ENCODE measurements at places on chromosomes 12 and 14. TPM values are rescaled to one million over a fixed set of nuclear protein-coding genes. Genes with fewer than 3 reads are reported as not detected.

- DNase-seq, result no peak
Observed at GRCh38 chr14:76930549-76930948, 98.0 kb downstream of the IRF2BPL start.

GRCh38 chr12:110180591-110181005 is 56.4 kb downstream of the IFT81 start:
- DNase-seq, result no peak

- DNase-seq, result no peak
Observed at GRCh38 chr12:70691018-70691672, 53.9 kb upstream of the PTPRB start.

GRCh38 chr14:58077621-58078020 is 74.4 kb downstream of the ARMH4 start:
- no peak for DNase-seq

DNA sequence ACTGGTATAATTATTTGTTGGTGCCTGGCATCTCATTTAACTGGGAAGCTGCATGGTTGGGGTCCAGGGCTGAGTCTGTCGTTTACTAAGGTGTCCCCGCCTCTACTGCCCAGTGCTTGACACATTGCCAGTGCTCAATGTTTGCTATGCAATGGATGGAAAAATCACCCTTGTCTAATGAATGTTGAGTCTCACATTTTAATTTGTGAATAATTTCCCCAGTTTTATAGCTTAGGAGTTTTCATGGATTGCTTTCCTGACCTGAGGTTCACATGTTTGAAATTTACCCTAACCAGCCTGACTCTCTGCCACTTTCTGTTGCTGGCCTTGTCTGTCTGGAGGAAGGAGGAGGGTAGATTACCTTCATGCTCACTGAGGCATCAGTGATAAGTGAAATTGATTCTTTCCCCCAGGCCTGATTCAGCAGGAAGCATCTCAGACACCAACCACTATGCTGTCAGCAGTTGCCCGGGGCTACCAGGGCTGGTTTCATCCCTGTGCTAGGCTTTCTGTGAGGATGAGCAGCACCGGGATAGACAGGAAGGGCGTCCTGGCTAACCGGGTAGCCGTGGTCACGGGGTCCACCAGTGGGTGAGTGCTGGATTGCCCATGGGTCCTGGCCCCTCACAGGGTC is 2.4 kb downstream of the DHRS2 start:
- DNase-seq, result no peak

DNA sequence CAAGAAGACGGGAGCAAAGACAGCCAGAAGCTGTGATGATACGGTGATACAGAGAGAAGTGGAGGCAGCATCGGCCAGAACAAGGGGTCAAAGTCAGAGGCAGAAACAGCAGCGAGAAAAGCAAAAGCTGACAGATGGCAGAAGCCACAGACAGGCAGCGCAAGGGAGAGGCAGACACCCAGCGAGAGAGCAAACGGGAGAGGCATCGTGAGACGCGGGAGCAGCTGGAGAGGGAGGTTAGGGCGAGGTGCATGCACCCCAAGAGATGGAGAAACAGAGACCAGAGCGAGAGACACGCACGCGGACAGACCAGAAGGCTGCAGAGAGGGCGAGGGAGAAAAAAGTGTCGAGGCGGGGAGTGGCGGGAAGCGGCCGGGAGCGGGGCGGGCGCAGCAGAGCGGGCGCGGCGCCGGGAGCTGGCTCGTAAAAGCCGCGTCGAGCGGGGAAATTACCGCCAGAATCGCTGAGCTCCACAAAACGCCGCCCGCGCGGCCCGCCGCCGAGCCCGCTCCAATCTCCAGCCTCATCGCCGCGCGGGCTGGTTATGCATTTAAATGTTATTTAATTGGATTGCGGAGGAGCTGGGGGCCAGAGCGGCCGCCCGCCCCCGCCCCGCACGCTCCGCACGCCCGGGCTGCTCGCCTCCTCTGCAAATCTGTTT is 15.6 kb downstream of the SMUG1 start:
- DNase-seq, result no peak

DNA sequence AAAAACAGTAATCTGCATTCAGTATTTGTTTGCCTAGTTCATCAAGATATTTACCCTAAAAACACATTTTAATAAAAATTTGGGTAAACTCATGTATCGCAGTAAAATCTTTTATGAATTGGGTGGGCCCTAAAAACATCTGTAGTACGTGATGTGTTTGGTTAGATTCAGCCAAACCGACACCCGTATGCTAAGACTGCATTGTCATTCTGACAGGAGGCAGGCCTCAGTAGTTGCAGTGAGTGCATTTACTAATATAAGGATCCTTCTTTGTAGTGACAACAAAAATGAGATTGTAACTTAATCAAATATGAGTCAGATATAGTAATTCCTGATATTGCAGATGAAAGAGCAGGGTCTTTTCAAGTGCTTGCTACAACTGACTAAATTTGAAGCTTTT is 191.8 kb downstream of the SLC16A7 start:
- DNase-seq, result no peak

DNA sequence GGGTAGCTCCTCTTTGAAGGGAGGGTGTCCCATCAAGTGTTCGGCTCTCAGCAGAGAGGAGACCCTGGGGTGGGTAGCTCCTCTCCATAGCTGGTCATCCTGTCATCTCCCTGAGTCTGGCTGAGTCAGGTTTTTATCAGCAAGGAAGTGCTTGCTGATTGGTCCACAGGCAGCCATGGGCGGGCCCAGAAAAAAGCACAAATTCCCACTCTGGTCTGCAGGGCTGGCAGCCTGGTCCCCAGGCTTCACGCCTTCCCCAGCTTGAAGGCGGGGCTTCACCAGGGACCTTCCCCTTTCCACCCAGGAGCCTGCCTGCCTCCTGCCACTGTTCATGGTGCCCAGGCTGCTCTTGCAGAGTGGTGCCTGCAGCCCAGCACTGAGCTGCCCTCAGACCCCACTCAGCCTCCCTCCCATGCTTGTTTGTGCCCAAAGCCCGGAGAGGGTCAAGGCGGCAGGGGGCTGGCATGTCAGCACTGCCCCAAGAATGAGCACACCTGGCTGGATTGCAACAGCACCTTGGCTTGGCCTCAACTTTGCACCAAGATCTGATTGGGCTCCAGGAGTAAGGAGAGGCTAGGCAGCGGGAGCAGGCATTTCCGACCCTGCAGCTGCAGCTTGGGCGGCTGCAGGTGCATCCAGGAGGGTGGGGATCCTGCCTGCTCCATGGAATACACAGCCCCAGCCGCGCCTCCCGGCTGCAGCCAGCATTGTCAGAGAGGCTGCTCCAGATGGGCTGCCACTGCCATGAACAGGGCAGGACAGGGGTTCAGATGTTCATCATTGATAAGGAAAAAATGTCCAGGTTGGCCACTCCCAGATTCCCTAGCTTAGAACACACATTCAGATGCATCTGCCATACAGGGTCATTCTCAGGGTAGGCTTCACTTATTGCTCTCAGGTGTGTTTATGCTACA is 22.0 kb upstream of the WDR89 start:
- DNase-seq, result peak; percentile 48

DNA sequence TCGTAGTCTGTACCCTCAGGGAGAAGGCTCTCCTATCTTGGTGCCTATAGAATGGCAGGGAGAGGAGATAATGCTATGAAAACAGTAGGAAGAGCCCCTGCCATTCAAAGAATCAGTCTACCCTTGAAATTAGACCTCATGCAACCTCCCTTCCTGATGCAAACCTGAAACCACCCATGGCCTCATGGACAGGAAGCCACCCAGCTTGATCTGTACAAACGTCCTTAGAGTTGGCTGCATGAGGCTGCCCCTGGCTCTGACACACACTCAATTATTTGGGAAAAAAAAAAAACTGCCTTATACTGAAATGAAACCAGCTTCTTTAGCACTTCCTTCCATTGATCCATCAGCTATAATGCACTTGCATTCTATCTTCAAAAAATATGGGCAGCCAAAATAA is 116.6 kb upstream of the BCL2L14 start:
- DNase-seq, result no peak

DNA sequence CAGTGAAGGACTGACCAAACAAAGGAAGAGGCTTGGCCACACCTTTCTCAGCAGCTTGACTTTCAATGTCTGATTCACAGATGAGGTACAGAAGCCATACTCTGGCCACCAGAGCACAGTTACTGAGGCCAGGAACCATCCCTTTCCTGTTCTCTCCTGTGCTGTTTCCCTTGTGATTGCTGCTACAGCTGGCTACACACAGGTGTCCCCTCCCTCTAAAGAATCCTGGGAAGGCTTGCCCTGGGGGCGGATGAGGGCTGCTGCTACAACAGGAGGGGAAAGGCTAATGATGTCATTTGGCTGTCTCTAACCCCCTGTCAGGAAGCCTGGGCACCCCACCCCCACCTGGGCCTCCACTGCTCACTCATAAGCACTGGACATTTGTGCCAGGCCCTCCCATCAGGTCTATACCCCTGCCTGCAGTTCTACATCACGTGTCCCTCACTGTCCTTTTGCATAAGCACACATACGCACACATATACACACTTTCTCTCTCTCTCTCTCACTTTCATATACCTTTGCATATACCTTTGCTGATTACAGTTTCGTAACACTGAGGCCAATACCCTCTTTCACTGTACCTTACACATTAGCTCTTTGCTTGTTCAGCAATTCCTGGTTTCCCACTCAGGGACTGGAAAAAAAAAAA is 41.4 kb downstream of the PRPF40B start:
- DNase-seq, result no peak

DNA sequence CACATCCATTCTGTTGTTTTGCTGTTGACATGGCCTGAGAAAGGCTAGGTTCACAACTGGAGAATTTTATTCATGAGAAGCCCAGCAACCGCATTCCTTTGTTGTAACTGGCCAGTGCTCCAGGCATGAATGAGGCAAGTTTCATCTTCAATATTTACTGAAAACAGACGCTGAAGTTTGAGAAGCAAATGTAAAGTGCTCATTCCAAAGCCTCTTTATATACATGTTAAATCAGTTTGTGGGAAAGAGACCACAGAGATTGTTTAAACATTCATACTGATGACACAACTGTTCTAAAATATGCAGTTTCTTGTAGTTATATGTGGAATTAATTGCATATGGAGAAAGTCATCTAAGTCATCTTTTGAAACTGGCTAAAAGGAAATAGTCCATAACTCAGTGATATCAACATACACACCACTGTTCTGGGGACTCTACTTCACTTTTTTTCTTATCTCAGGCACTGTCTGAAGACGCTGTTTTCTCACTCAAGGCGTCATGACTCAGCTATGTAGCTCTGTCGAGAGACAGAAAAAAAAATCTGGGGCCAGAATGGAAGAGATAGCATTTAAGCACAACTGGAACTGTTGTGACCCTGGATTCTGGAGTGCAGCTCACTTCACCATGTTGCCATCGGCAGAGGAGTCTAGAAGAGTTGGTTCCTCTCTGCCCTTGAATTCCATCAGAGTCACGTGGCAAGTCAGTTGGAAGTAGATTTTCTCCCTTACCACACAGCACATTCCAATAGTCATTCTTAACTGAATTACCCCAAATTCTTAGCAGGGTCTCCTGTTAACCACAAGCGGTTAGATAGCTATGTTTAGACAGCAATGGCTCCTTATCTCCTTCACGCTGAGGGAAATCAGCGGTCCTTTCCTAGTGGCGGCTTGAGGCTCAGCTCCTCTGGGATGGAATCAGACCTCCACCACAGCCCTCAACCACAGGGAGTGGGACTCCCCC is 258.4 kb upstream of the HMGA2 start:
- no peak for DNase-seq

DNA sequence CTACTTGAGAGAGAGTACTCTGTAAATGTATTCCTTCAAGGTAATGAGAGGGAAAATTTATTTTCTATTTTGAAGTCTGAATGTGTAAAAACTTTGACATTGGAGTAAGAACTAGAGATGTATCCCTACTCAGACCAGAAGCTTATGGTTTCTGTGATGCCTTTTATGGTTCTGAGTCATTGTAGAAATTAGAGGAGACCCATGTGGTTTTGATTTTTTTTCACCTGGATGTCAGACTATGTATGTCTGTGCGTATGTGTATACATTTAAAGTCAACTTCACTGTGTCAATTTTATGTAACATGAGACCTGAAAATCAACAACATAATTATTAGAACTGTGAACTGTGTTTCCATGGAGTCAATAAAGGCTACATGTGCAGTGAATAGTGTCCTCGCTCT is 302.0 kb downstream of the TRHDE start:
- no peak for DNase-seq

GRCh38 chr12:47038270-47038748 is 41.1 kb upstream of the PCED1B start:
- DNase-seq, result no peak

DNA sequence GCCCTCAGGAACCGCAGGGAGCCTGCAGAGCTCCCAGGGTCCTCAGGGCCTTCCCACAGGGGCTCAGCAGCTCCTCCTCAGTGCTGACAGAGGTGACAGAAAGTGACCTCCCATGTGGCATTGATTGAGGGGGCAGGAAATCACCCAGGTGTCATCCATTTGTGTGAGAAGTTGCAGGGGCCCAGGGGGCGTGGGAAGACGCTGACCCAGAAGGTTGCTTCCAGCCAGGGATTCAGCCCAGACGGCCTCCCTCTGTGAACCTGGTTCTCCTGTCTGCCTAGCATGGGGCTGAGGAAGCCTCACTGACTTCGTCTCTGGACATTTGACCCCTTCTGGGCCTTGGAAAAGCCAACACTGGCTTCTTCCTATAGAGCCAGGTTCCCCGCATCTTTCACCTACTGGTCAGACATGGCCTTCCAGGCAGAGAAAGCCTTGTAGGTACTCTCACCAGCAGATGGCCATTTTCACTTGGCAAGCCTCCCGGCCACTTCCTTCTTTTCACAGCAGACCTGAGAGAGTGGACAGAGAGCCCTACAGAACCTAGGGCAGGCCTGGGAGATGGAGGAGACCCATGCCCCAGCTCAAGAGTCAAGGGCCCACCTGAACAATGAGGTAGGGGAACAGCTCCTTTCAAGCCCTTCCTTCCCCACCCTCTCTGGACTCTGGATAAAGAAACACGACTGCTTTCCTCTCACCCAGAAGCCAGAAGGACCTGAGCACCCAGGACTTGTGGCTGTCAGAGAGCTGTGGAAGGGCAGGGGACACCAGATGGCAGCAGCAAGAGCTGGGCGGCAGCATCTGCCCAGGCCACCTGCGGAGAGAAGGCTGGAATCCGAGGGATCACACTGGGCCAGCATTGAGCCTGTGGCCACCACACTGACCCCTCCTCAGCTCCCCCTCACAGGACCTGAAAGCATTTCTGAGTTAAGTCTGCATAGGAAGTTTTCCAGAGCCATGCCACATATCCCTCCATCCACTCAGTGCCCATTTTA is 377.8 kb downstream of the DPF3 start:
- no peak for DNase-seq

DNA sequence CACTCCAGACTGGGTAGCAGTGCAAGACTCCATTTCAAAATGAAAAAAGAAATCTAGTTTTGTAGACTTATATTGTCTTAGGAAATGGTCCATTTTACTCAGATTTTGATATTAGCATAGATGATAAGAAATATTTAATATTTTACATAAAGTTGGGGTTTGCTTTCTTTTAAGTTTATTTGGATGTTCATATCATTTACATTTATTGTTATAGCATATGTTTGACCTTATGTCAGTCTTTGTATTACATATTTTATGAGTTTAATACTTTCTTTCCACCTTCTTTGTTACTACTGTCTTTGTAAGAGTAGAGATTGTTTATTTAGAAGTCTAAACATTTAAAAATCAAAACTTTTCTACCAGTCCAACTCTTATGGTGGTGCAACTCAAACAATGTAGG is 162.7 kb upstream of the OTX2 start:
- no peak for DNase-seq

The LRIG3 gene
- total RNA-seq, result 50.8 TPM

The TROAP gene
- 2.0 TPM for total RNA-seq

The TCL1A gene
- 0.14 TPM for total RNA-seq

The TRIM9 gene
- 31.2 TPM for total RNA-seq

The ART4 gene
- 3.2 TPM for total RNA-seq

The APOF gene
- total RNA-seq, result 0.20 TPM

The PCNX4 gene
- total RNA-seq, result 51.1 TPM
